ENCODE measurements at places on chromosomes 3 and 15.

- no peak for DNase-seq
Measured at GRCh38 chr15:72890043-72890442, 106.5 kb upstream of the ADPGK start.

- no peak for DNase-seq
Measured at GRCh38 chr15:101232677-101233076, 19.2 kb downstream of the CHSY1 start.

- DNase-seq = no peak
Measured at GRCh38 chr3:142424754-142425153, 23.1 kb downstream of the XRN1 start.

- DNase-seq = no peak
Measured at GRCh38 chr15:79399606-79400005, 32.5 kb upstream of the MINAR1 start.

DNA sequence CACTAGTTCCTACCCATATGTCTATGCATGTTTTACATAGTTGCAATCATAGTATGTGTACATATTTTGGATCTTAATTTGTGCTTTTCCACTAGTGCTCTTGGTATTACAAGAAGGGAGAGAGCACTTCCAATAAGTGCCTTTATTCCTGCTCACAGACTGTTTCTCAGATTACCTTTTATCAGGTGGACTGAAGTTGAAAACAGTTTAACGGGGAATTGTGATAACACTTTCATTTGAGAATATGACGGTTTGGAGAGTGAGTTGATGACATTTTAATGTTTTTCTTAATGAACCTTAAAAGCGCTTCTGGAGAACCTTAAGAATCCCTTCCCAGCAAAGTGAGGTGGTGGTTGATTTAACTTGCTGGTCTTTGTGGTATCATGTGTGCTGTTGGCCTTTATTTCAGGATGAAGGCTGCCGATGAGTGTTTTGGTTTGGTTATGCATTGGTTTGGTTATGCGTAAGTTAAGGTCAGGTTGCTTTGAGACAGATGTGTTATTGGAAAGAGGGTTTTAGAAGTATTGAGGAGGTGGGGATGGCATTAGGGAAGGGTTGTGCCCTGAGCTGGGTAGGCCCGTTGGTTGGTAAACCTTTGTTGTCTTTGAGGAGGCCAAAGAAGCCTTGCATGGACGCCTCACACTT is 2.8 kb downstream of the EDEM1 start:
- no peak for DNase-seq

- DNase-seq = no peak
Measured at GRCh38 chr3:133119176-133119575, 81.0 kb downstream of the TMEM108 start.

- DNase-seq = no peak
Measured at GRCh38 chr3:30628205-30628900, 22.0 kb downstream of the TGFBR2 start.

DNA sequence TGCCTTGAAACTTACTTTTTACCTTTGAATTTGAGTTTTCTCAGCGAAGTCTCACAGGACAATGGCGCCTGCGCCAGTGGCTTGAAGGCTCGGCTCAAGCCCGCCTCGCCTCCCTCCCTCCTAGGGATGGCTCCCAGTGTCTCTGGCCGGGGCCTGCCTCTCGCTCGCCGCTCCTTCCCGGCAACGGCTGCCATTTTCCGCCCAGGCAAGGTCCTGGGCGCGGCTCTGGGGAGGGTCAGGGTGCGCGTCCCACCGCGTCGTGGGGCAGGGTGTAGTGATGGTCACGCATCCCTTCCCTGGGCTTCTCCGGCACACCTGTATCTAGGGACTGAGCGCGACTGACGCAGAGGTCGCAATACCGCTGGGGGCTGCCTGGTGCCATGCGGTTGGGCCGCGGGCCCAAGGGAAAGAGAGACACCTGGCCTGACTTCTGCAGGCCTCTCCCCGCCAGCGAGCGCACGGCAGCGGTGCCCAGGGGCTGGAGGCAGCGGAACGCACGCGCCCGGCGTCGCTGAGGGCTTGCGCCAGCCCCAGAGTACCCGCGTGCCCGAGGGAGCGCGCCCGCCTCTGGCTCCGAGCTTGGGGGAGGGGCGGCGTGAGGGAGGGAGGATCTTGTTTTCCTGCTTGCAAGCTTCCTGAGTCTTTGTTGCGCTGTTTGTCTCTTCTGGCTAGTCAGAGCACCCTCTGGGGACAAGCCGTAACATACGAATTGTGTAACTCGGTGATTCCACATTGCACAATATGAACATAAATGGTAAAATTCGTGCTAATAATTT is 20.7 kb upstream of the FEM1B start:
- DNase-seq = peak; percentile 14

DNA sequence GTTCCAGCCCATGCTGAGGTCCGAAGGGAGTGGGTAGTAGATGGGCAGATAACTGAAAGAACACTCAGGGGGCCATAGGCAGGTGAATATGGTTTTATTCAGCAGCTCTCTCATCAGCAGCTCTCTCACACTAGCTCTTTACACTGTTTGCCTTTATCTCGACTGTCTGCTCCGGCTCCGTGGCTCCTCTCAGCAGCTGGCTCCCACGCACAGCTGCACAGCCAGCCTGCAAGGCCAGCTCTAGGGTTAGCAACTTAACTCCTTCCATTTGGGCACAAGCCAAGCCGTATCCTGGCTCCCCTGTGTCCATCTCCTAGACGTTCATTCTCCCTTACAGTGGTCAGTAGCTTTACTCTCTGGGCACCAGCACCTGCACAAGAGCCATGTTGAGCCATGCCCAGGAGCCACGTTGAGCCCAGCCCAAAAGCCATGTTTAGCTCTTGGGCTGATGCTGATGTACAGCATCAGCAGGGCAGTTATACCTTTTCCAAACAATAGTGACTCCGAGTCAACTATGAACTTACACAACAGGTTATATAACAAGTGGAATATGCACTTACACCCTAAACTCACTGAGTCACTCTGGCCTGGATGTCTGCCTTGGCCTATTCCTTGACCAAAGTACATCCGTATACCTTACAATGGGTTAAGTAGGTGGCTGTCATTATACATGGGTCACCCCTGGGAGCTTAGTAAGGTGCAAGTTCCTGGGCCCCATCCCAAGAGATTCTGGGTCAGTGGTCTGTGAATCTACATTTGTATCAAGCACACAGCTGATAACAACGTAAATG is 34.6 kb upstream of the TOPAZ1 start:
- no peak for DNase-seq

DNA sequence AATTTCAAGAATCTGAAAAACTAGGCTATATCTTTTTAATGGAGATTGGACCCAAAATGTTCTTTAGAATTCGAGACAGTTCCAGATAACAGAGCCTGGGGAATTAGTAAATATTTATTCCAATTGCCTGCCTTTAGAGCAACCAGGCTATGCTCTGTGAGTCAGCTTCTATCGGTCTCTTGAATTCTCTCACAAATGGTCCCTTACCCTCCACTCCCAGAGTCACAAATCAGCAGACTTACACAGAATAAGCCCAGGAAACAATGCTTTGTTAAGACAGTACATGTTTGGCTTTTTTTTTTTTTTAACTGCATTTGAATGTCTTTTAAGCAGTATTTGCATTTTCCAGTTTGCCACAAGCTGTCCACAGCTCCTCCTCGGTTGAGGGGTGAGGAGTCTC is 460.7 kb upstream of the CBLB start:
- no peak for DNase-seq

DNA sequence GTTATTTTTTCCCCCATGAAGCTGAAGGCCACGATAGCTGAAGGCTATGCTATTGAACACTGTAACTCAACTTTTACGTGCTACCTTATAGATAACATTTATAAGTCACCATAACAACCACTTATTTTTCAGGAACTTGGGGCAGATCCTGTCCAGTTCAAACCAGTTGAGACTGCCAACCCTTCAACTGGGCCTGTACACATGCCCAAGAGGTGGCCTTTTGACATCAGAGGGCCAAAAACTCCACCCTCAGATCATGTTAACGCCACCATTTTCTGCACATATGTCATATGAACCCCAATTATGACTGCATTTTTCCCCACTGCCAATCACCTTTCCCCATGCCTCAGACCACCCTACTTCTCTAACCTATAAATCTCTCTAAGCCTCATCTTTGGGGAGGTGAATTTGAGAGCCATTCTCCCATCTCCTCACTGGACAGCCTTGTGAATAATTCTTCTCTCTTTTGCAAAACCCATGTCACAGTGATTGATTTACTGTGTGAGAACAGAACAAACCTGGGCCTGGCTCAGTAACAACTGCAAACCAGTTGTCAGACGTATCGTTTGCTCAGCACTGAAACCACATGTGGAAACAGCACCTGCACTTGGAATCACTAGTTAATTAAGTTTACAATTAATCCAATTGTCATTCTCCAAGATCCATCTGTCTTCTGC is 42.5 kb downstream of the ZNF445 start:
- DNase-seq = no peak

- no peak for DNase-seq
Measured at GRCh38 chr15:46502667-46503066, 867.8 kb downstream of the SQOR start.

- DNase-seq = peak; percentile 13
Measured at GRCh38 chr15:59833366-59833765, 144.2 kb upstream of the BNIP2 start.

DNA sequence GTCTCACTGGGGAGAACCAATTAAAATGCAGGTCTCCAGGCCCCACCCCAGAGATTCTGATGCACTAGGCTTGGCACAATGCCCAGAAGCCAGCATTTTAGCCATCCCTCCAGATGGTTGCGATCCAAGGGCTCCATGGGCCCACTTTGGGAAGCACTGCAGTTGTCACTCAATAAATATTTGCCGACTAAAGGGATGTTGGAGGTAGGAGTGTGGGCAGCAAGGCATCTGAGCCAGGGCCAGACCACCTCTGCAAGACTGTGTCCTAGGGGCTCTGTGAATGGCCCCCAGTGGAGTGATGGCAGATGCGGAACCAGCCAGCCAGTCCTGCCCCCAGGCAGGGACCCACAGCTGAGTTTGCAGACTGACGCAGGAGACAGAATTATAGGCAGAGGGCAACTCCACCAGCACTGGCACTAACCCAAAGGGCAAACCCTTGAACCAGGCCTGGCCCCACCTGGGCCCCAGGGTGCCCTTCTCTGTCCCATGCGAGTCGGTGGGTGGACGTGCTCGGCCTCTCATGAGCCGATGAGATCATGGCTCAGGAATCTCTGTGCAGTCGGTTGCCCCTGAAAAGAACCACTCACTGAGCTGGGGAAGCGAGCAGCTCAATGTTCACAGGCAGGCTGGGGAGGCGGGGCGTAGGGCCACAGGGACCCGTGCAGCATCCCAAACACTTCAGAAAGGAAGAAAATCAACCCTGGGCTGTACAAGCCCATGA is 49.7 kb downstream of the SEMA5B start:
- DNase-seq = no peak

DNA sequence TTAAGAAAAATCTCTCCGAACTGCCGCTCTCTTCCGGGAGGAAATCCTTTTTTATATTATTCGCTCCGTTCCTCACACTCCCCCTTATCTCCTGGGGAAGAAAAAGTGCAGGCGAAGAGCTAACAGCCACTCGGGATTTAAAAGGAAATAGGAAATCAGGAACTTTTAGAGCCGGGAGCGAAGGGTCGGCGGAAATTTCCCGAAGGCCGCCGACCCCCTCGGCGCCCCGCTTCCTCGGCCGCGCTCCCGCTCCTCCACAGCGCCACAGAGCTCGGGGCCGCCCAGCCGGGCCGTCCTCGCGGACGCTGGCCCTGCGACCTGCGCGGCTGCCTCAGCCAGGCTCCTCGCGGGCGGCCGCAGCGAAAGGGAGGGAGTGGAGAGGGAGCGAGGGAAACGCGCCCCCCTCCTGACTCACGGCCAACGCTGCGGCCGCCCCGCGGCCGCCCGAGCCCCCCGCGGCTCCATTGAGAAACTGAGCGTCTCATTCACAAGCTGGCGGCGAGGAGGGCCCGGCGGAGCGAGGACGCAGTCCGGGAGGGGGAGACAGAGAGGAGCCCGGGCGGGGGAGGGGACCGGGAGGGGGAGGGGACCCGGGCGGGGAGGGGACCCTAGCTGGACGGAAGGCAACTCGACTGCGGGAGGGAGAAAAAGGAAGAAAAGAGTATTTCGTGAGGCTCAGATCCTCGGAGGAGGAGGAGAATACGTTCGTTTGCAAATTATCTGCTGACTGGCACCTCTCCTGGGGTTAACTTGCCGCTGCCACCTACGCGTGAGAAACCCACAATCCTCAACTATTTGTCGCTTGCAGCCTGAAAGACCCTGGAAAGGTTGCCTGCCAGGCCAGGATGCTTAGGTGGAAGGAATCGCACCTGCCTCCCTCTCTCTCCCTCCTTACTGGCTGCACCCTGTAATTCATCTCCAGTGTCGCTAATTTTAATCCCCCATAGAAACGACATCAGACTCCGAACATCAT is at the start of gene PTPN9:
TSS of gene PTPN9 (minus strand) at position 368 of the 973 bp plus-strand sequence. CDS start 539 bp downstream, outside the sequence.
- no peak for DNase-seq

DNA sequence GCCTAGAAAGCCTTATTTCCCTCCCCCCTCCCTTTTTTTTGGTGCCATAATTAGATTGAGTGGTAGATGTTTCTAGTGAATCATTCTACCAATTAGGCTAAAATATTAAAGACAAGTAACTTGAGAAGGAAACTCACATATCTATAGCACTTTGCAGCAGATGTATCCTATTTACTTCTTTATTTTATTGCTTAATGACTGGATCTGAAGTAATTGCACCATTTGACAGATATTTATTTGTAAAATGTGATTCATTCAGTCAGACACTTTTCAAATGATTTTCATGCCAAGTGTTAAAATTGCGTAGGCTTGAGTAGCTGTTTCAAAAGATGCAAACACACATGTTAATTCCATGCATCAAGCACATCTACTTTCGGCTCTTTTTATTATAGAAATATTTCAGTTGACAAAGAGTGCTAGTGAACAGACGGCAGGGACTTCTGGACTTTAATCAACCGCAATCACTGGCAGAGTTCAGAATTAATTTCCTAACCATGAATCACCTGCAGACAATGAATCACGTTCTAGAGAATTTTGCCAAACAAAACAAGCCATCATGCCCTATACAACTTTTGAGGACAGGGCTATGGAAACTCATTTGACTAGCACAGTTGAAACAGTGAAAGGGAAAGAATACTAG is 636.8 kb downstream of the MECOM start:
- DNase-seq = no peak

- DNase-seq = no peak
Measured at GRCh38 chr3:10006048-10006761, 19.6 kb upstream of the EMC3 start.

GRCh38 chr3:142597906-142598305 is 1.7 kb downstream of the PLS1 start:
- no peak for DNase-seq

DNA sequence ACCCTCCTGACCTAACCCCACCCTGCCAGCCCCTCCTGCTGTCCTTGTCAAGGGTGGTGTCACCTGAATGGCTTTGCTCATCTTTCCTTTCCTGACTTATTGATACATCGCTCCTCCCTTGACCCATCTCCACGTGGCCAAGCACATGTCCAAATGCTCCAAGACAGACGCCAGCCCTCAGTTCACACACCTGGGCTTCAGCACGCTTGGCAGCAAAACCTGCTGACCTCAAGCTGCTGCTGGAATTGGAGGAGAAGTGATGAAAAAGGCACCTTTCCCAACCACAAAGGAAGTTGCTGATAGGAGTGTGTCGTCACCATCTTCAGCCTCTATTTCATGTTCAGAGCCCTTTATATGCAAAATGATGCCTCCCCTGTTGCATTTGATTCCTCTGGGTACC is 141.3 kb downstream of the TLE3 start:
- no peak for DNase-seq

GRCh38 chr3:52694528-52695189 is 8.8 kb downstream of the GNL3 start:
- no peak for DNase-seq
